ENCODE measurements at places on chromosomes 7 and 10.

GRCh38 chr10:2913474-2913873 is 153.9 kb upstream of the PFKP start:
- no peak for DNase-seq

DNA sequence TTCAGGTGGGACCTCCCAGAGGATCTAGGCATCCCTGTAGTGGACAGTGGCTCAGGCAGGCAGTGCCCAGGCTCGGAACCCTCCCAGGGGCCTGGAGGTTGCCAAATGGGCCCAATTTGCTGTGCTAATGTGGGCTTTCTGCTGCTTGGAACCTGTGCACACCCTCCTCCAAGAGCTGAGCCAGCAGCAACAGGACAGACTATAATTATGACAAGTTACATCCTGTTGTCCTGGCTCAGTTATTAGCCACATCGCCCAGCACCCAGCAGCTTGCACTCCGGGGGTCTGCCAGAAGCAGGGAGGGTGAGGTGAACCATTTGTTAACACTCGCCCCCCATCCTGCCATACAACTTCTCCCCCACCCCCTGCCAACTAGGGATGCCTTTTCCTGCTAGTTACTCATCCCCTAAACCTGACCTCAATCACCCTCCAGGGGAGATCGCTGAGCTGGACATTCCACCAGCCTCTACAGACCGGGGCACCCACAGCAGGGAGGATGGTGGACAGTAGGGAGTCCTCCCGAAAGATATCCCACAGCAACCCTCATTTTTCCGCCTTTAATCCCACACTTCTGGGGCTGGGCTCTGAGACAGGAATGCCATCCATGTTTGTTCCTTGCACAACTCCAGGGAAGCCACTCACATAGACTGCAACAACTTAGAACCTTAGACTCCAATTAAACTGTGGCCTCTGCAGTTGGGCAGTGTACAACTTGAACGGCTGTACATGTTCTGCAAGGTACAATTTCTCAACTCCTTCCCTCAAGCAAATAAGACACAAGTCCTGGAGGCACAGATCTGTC is 7.9 kb upstream of the MYL10 start:
- DNase-seq: no peak

DNA sequence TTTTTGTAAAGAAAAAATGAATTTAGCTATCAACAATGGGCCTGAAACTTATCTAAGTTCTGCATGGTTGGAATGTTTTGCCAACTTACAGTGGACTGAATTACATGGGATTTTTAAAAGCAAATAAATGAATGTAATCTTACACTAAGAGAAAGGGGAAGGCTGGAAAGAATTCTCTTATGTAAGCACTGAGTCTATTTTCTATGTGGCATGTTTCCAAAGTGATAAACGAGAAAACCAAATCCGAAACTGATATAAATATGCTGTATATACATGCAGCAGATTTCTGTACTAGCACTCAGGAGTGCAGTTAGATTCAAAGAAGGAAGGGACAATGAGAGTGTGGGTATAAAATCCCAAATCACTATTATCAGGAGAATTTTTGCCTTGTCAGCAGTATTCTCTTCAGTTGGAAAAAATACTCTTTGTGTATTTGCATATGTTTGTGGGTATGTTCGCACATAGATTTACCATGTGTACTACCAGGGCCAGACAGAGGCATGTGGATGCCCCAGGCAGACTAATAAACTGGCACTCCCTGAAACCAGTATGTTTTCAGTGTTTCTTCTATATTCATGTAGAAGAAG is 334.3 kb upstream of the SEMA3D start:
- no peak for DNase-seq

DNA sequence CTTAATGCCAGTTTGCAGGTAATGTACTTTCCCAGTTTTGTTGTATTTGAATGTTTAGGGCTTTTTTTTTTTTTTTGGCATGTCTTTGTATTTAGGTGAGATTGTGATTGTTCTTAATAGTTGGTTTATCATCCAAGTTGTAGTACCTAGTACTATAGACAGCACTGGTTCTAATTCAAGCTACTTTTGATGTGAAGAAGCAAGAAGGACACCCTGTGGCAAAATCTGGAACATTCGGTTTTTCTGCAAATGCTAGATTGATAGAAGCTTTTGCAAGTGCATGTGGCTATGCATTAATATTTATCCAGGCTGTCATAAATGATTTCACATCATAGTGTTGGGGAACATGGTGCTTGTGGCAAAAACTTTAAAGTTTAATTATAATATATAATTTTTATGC is 248.9 kb downstream of the FOXP2 start:
- no peak for DNase-seq

GRCh38 chr10:133361773-133362441 is 4.1 kb upstream of the FUOM start:
- DNase-seq: no peak

DNA sequence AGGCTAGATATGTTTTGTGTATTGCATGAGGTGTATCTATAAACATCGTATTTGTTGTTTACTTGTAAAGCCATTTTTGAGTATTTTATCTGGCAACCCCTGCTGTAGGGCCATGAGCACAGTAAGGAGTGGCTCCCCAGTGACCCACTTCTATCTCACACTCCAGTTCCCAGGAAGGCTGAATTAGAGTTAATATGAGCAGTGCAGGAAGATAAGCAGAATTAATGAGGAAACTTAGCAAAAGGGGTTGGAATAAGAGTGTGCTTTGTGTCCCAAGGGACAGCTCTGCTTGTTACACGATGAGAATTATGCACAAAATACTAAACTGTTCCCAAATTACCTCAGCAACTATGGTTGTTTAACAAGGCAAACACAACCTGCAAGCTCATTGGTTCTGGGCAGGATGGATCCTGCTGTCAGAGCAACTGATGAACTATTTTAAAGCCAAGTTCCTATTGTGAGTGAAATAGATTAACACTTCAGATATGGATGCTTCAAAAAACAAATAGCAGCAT is 1005.8 kb downstream of the NRG3 start:
- DNase-seq: no peak

- DNase-seq: no peak
Measured at GRCh38 chr7:47328392-47329319, 253.3 kb downstream of the TNS3 start.

GRCh38 chr7:81623251-81623855 is 146.5 kb downstream of the HGF start:
- DNase-seq: no peak

DNA sequence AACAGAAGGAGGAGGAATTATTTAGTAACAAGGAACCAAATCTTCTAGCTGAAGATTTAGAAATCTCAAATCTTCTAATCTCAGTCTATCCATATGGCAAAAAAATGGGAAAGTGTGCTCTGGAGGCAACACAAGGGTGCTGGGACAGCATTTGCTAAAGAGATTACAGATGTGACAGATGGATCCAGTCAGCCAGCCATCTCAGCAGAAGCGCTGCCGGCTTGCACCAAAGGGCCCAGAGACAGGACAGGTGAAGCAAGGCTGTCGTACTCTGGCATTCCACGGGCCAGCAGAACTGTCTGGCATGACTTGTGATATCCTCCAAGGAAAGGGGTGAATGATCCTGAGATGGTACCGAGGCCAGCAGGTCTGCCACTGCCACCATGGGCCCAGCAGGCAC is 45.7 kb upstream of the GJD4 start:
- no peak for DNase-seq

DNA sequence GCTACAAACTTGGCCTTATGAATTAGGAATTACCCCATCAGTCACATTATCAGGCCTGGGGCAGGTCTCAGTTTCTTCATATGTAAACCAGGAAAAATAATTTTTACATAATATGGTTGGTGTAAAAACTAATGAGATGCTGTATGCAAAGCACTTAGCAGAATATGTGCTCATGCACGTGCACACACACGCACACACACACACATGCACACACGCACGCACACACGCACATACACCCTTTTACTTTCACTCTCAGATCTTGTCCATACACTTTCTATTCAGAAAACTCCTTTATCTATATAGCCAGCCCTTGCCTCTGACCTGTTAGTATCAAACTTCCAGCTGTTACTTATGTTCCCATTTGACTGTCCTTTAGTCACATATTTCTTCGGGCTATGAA is 92.7 kb downstream of the CREB5 start:
- no peak for DNase-seq

DNA sequence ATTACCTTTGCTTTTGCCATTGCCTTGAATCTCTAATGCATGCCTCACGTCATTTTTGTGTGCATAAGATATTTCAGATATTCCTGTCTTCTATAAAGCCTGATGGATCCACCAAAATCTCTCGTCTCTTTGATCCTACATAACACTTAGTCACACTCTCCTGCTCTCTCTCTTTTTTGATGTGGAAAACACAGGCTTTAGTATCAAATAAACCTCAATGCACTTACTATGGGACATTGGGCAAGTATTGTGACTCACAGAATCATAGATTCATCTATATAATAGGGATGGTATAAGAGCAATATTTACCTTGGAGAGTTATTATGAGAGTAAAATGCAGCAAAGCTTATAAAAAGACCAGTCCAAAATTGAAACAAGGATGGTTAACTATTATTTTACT is 39.1 kb downstream of the DKK1 start:
- DNase-seq: no peak

DNA sequence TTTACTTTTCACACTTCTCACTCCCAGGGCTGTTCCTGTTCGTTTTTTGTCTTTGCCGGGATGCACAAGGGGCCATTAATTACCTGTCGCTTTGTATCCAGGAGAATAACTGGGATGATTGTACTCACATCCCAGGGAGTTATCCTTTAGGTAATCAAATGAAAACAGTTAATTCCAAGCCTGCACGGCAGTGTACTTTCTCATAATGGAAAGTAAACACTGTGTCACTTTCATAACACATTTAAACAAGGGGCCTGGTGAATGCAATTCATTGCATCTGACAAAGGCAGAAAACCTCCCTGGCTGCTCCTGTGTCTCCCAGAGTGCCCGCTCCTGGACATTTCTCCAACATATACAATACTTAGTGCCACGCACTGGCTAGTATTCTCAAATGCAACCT is 138.7 kb upstream of the CELF2 start:
- DNase-seq: no peak

DNA sequence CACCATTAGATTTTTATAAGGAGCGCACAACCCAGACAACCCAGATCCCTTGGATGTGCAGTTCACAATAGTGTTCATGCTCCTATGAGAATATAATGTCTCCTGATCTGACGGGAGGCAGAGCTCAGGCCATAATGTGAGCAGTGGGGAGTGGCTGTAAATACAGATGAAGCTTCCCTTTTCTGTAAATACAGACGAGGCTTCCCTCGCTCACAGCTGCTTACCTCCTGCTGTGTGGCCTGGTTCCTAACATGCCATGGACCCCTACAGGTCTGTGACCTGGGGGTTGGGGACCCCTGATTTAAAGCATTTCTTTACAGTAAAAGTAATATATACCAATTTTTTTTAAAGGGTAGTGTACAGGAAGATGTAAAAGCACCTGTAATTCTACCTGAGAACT is 33.2 kb downstream of the HELLS start:
- no peak for DNase-seq

All from CD4-positive, alpha-beta T cell treated with Interleukin-17A for 1 hour (primary cell).